ENCODE measurements at places on chromosomes 4 and X.

- no peak for DNase-seq
Measured at GRCh38 chr4:160251522-160252170, 1148.8 kb downstream of the RAPGEF2 start.

DNA sequence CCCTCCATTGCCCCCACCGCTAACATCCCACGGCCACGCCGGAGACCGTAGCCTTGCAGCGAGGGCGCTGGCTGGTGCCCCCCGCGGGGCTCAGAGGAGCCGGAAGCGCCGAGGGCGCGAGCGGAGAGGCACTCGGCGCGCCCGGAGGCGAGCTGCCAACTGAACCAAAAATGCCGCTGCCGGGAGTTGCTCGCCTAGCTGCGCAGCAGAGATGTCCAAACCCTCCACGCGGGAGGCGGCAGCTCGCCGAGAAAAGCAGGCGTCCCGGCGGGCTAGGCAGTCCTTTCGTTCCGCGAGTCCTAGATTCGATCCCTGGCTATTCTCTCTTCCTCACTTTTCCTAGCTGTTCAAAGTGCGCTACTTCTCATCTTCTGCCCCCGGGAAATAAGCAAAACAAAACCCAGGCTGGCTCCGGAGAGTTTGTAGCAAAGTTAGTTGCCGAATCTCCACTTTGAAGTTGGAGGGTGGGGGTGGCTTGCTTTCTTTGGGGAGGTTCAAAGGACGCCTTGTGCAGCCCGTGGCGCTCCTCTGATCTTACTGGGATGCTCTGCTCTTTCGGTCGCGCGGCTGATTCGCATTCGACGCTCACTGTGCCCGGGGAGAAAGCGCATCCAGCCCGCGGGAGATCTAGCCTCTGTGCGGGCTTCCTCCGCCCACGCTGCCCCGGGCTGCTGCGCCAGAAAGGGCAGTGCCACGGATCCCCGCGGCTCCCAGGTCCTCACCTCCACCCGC is 723 bp downstream of the NKX6-1 start:
- peak; percentile 30 for DNase-seq

DNA sequence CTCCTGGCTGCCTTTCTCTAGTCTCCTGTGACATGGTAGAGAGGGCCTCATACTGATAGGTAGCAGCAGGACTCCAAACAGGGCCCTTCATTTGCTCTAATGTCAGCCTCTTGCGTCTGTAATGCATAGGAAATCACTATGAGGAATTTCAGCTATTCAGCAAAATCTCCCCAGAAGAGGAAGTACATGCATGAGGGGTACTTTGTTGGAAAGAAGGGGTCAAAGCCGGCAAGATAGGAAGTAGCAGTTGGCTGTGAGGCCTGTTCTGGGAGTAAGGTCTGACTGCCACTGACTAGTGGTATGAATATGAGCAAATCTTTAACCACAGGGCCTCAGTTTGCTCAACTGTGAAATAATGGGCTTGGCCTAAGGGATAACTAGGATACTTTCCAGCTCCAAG is 283.2 kb downstream of the ARHGAP10 start:
- DNase-seq: no peak

DNA sequence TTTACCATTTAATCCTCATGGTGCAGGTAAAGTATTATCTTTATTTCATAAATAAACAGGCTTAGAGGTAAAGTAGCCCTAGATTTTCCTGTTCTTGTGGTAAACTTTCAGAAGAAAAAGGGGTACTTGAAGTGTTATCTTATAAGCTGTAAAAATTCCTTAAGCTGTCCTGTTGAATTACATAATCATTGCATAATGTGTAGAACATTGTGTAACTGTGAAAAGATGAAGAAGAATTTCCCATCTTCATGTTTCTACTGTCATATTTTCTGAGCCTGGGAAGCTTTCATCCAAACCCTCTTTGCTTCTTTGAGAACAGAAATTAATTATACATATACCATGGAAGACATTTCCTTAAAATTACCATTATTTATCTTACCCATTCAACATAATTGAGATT is 90.5 kb downstream of the ELOVL6 start:
- DNase-seq: peak; percentile 10

- DNase-seq: no peak
Measured at GRCh38 chr4:79982601-79983322, 90.3 kb downstream of the ANTXR2 start.

- DNase-seq: no peak
Measured at GRCh38 chrX:94454159-94454558, 780.2 kb downstream of the FAM133A start.

DNA sequence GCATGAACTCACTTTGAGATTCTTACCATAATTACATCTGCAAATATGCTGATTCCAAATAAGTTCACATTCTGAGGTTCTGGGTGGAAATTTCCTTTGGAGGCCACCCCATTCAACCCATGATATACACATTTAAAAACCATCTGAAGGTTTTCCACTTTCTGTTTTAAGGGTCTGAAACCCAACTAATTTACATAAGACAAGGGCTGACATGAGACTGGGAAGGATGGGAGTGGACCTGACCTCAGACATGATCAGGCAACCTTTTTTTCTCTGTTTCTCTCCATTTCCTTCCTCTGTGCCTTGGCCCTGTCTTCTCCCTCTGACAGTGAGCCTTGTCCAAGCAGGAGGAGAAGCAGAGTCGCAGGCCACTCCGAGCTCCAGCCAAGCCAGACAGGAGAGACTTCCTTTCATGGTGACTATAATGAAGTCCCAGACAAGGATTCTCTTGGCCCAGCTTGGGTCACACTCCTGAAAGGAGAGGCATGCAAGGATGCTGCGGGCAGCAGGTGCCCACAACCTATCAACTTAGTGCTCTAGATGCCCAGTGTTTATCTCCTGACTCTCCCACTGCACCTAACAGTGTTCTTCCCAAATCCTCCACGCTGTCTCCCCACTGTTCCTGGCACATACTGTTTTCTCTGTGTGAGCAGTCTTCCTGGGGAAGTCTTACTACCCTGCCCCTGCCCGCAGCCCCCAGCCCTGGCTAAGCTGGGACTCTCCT is 39.9 kb downstream of the MSX1 start:
- no peak for DNase-seq

- no peak for DNase-seq
Measured at GRCh38 chr4:140866492-140867005, 110.4 kb upstream of the TBC1D9 start.

DNA sequence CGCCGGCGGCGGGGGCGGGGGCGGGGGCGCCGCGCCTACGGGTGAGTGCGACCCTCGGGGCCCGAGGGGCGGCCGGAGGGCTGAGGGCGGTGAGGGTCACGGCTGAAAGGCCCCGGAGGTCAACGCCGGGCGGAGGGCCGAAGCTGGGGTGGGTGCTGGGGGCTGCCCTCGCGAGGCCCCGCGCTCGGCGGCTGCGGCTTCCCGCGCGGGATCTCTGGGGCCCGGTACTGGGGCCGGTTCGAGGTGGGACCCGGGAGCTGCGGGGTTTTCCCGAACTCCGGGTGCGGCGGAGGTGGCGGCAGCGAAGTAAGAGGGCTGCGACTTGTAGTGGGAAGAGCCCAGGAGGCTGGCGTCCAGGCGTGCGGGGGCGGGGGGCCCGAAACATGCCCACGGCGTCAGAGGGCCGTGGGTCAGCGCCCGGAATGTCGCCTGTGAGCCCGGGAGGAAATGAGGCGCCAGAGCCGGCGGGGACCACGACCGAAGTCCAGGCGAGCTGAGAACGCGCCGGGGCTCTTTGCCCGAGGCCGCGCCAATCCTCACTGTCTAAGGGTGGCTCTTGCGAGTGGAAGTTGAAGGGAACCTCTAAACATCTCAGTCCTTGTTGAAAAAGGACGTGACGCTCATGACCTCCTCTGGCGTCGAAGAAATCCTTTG is 407 bp downstream of the IL13RA1 start:
- no peak for DNase-seq

- DNase-seq: no peak
Measured at GRCh38 chr4:177285953-177286352, 23.7 kb upstream of the NEIL3 start.

GRCh38 chr4:44668526-44668925 is 9.7 kb upstream of the GUF1 start:
- DNase-seq: no peak

GRCh38 chr4:108008721-108009120 is 19.0 kb downstream of the HADH start:
- no peak for DNase-seq

DNA sequence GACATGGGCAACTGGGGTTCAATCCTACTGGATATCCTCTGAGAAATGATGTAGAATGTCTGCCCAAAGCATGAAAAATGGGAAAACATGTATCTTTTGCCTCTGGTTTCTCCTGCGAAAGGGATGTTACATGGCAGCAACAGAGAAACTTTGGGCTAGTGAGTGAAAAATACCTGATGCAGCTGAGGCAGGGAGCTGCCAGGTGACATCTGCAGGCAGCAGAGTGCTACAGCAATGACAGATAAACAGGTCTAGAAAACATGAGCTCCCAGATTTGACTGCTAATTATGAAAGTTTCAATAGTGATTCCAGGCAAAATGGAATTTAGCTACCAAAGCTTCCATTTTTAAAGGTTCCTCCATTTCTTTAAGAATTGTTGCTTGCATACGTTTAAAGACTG is 4.8 kb upstream of the CXCL1 start:
- DNase-seq: no peak

GRCh38 chr4:3374667-3375066 is 67.1 kb upstream of the HGFAC start:
- DNase-seq: no peak

GRCh38 chrX:44874420-44875184 is 1.6 kb downstream of the KDM6A start:
- peak; percentile 67 for DNase-seq

DNA sequence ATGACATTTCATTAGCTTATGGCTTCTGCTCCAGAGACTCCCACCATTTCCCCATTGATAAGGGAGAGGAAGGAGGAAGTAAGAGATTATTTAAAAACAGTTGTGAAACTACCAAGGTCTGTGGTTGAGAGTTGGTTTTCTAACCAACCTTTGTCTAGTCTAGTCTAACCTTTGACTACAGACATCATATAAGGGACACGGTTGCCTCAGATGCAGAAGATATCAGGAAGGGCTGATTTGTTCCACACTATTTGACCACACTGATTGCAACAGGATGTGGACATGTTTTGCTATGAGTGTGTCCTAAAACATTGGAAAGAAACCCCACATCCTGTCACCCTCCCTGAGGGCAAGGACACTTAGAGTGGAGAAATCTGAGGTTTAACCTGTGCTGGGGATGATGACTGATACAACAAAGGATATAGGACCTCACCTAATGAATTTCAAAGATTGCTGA is 53.0 kb downstream of the COQ2 start:
- DNase-seq: no peak

GRCh38 chrX:136143711-136144110 is 3.6 kb upstream of the FHL1 start:
- no peak for DNase-seq

GRCh38 chrX:5726224-5726623 is 502.4 kb downstream of the NLGN4X start:
- DNase-seq: no peak

DNA sequence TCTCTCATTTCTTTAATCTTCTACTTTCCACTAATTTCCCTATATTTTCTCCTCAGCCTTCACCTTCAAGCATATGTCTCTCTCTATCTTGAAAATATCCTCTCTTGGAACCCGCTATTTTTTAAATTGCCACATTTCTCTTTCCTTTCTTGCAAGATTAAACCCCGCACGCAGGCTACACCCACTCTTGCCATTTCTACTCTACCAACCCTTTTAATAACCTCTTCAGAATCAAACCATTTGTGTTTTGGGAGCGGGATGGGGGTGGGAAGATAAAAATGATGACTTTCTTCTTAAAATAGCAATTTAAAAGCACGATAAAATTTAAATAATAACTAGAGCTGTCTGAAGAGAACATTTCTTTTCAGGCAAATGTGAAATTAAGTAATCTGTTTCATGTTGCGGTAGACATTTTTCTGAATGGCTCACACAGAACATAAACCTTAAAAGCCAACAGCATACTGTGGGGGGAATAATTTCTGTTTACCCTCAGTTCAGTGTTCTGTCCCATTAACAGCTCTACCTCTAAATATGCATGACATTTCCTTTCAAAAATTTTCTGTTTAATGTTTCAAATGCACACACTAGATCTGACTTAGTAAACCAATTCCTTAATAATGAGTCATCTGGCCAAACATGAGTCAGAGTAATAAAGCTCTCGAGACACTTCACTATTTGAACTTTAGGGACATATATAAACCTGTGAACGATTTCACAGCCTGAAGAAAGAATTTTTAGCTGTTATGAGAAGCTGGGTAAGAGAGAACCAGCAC is 20.5 kb downstream of the ARSJ start:
- DNase-seq: no peak

- no peak for DNase-seq
Measured at GRCh38 chrX:70134116-70134477, 850 bp downstream of the IGBP1 start.

- DNase-seq: no peak
Measured at GRCh38 chrX:21620234-21620633, 37.9 kb downstream of the KLHL34 start.

DNA sequence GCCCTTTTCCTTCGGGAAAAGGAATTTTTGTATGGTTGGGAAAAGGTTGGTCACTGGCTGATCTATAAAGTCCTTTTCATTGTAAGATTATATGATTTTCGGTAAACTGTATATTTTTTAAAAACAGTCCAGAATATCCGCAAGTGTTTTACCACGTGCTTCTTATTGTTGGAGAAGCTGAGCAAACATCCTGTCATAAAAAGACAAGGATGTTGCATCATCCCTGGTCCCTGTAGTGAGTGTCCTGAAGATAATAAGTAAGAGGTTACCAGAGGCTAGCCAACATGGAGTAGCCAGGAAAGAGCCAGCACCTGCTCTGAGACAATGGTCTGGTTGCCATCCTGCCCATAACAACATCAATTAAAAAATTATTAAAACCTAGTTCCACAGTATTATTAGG is 5.1 kb downstream of the CXCL9 start:
- no peak for DNase-seq

DNA sequence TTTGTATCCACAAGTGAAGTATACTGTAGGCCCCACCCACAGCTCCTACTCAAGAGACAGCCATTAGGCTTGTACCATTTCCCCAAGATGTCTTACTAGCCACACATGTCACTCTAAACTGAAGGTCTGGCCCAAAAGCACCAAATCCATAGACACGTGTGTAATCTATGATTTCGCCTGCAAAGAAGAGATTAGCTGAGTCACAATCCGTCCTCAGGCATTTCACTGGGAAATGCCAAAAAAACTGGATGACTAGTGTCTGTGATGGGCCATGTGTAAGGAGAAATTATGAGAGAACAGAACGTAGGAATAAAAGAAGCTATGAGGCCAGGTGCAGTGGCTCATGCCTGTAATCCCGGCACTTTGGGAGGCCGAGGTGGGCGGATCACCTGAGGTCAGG is 21.9 kb upstream of the RP2 start:
- DNase-seq: no peak

DNA sequence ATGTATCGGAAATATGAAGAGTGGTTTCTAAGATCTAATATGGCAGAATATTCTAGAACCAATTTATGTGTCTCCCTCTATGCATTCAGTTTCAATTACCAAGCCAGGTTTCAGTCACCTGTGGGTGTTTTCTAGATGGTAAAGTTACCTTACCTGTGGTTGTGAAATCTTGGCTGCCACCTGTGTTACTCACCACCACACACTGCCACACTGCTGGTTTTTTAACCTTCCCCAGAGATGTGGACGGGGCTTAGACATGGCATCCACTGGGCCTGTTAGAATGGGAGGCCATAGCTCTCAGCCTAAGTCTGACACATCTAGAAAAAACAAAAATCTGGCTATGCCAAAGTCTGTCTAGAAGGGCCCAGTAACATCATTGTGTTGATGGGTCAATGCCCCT is 896.5 kb upstream of the PABPC4L start:
- DNase-seq: no peak

- DNase-seq: no peak
Measured at GRCh38 chr4:40909363-40909876, 159.7 kb downstream of the NSUN7 start.

Data from CD4-positive, alpha-beta T cell (primary cell).